ENCODE measurements at places on chromosomes 6 and 20.

DNA sequence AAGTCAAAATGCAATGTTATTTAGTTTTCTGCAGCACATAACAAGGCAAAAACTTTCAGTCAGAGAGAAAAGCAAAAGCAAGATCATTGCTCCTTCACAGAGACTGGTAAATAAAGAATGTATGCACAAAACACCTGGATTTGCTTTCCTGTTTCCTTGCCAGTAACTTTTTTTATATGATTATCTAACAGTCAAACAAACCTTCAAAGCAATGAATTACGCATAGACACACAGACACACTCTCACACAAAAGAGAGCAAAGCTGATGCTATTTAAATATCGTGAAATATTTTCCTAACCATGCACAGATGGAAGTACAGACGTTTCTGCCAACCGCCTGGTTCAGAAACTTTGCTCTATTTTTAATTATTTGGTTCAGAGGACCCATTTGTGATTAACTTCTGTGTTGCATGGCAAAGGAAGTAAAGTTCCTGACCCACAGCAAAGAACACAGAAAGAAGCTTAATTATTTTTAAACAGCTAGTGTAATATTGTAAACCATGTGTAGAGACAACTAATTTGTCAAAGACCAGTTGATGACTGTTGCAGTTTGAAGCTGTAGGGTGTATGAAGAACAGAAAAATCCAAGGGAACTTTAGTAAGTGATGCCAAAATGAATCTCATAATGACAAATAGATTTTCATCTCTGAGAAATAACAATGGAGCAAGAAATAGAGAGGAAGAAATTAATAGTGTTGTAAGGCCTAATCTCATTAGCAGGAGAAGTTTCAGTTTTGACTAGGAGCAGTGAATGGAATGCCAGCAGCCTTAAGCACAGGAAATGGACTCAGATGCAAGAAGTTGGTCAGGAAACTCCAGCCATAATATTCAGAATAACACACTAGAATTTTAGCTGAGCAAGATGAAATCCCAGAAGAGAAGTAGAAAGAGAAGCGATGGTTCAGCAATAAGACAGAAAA, 24.1 kb downstream of the ATXN1 start:
- DNase-seq = no peak

GRCh38 chr6:41427642-41428335, 92.4 kb downstream of the NCR2 start:
- DNase-seq = no peak

DNA sequence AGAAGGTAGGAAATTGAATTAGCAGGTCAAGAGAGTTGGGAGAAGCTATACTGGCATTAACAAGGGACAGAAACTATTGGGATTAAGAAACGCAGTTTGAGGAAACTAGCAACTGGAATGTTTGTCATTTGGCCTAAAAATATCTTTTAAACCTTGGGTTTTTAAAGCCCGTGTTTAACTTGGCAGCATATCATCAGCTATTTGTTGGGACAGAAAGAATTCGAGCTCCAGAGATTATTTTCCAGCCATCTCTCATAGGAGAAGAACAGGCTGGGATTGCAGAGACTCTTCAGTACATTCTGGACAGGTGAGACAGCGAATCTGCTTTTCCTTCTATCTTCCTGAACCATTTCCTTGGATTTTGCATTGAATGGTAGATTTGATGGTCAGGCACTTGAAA, 17.8 kb downstream of the ACTR5 start:
- no peak for DNase-seq

GRCh38 chr20:62576815-62577489, 65.4 kb upstream of the SLCO4A1 start:
- DNase-seq = no peak

GRCh38 chr6:28985462-28986164, 19.5 kb downstream of the ZNF311 start:
- DNase-seq = peak; percentile 67

GRCh38 chr6:12297363-12298016, 7.3 kb downstream of the EDN1 start:
- no peak for DNase-seq

GRCh38 chr20:56205346-56205745, 43.2 kb upstream of the MC3R start:
- no peak for DNase-seq

GRCh38 chr6:161694995-161695394, 421.1 kb upstream of the AGPAT4 start:
- DNase-seq = no peak

DNA sequence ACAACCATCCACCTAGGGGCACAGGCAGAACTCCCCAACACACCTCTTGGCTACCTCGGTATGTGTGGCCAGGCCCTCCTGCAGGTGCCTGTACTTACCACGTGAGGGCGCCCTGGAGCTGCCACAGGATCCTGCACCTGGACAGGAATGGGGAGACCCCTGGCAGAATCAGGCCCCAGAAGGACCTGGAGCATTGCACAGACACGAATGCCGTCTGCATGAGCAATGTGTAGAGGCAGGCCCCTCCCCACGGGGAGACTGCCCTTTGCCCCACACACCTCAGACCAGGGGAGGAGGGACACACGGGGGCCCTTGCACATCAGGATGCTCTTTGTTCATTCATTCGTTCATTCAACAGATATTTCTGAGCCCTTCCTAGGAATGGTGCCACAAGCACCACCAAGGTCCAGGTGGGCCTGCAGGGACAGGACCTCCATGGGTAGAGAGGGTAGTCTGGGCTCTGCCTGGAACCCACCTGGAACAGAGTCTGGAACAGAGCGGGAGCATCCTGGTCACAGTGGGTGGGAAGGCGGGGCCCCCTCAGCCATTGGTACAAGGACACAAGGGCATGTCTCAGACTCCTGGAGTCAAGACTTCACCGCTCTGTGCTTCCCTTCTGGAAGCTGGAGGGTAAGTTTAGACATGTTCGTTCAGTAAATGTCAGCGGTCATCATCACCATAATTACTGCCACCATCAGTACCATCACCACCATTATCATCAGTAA, 32.3 kb downstream of the YTHDF1 start:
- DNase-seq = no peak

- DNase-seq = no peak
Observed at GRCh38 chr6:37864250-37864649, 44.7 kb downstream of the ZFAND3 start.

GRCh38 chr20:32244150-32244823, 33.2 kb upstream of the KIF3B start:
- DNase-seq = no peak

DNA sequence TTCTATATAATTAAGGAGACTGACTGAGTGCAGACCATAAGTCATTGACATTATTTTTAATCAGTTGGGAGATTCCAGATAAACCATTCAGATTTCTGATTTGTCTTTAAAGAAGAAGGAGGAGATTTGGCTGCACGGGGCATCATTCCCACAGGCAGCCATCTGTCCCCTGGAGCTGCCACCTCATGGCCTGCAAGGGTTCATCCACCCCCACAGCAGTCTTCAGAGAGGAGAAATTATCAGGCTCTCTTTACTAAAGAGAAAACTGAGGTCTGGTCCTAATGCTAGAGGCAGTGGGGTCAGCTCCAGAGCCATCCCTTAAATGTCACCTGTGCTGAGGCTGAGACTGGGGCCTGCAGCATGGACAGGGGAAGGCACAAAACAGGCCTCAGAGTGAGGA, 501.3 kb upstream of the SULF2 start:
- DNase-seq = no peak

- peak; percentile 96 for DNase-seq
Observed at GRCh38 chr20:48827855-48828733, at the start of gene PREX1. TSS of gene PREX1 (minus strand) at chr20:48827999. CDS start at chr20:48827860, 139 bp downstream.

DNA sequence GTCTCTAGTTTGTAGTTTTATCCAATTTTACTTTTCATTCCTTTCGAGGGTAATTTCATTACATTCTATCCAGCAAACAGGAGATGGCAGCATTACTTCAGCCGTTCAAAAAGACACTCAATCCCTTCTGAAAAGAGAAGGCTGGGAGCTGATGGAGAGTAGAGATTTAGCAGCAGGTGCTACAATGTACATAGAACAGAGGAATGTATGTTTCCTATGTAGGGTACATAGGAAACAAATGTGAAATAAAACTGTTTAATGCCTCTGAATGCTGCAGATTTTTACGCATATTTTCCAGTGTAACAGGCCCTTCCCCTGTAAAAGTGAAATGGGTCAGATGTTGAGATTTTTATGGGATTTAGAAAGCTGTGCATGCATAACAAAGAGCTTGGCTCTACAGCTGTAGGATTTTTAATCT, 16.0 kb downstream of the RPS12 start:
- peak; percentile 37 for DNase-seq

- no peak for DNase-seq
Observed at GRCh38 chr20:56453352-56453751, 15.1 kb upstream of the RTF2 start.

DNA sequence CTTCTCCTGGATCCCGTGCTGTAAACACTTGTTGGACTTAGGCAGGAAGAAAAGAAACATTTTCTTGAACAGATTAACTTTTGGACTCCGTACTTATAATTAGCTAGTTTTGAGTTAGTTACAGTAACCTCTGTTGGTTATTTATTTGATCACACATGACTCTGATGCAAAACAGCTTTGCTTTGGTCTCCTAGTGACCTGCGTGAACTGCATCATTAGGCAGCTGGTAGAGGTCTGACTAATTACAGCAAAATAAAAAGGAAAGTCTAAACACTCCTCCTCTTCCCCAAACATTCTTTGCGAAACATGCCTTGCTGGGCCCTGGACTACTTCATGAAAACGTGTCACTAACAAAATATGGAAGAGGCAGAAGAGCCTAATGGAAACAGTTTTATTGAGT, 61.1 kb upstream of the ZFP64 start:
- DNase-seq = no peak

GRCh38 chr20:37071481-37071911, 24.3 kb downstream of the RBL1 start:
- no peak for DNase-seq

GRCh38 chr6:119122336-119122735, 43.9 kb upstream of the FAM184A start:
- DNase-seq = no peak

- DNase-seq = no peak
Observed at GRCh38 chr20:64068386-64069208, 5.6 kb downstream of the TCEA2 start.

DNA sequence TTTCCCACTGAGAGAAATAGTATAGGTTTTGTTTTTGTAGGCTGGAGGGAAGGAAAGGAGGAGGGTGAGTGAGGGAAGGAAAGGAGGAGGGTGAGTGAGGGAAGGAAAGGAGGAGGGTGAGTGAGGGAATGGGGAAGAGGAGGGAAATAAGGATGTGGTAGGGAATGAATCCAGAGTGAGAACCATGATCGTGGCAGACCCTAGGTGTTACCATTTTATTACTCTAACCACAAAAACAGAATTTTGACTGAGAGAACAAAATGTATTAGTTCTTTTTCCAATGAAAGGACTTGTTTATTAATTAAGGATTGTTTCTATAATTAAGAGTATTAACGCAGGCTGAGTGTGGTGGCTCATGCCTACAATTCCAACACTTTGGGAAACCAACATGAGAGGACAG, 16.4 kb downstream of the SSR1 start:
- DNase-seq = no peak

GRCh38 chr20:19867074-19867473, 109.0 kb downstream of the RIN2 start:
- DNase-seq = no peak

DNA sequence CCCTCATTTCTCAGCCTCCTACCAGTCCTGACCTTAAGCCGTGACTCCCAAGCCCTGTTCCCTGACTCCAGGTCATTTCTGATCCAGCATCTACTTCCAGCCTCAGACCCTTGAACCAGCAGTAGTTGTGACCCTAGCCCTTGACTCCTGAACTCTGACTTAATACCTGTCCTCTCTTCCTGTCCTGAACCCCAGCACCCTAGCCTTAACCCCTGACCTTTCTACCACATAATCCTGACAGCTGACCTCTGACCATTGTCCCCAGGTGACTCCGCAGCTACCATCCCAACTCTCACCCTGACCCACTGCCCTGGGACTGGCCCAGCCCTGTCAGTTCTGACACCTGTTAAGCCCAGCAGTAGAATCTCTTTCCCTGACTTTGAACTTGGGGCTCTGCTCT, 42.1 kb downstream of the MYH7B start:
- DNase-seq = no peak

DNA sequence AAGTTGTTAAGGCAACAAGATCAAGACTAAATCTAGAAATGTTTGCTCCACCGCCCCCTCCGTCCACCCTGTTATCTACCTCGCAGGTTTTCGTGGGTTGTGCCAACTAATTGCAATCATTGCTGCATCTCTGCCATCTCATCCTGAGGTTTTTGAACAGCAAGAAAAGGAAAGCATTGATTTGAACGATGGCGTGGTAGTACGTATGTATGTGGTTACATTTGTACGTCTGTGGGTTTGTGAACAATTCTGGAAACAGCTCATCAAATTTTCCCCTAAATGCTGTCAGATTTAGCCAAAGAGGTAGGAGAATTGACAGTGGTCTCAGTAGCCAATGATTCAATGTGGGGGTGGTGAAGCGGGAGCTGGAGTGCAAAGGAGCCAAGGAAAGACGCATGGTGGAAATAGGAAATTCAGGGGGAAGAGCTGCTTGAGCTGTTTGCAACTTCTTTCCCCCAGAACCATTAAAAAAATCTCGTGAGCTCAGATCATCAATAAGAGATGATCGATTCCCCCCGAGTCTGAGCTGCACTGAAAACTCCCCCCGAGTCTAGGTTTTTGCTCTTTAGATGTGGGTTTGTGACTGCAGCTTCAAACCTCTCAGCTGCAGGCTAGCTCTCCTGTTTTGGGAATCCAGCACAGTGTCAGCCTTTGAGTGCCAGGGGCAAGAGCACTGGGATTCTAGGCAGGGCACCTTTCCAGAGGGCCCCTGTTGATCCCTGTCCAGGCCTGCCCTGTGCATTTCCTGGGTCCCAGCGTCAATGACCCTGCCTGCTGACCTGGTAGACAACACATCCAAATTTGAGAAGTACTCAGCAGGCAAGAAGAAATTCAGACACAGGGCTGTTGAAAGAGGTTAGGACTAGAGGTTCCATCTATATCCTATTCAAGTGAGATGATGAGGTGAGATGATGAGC, 72.6 kb upstream of the LY86 start:
- DNase-seq = no peak

DNA sequence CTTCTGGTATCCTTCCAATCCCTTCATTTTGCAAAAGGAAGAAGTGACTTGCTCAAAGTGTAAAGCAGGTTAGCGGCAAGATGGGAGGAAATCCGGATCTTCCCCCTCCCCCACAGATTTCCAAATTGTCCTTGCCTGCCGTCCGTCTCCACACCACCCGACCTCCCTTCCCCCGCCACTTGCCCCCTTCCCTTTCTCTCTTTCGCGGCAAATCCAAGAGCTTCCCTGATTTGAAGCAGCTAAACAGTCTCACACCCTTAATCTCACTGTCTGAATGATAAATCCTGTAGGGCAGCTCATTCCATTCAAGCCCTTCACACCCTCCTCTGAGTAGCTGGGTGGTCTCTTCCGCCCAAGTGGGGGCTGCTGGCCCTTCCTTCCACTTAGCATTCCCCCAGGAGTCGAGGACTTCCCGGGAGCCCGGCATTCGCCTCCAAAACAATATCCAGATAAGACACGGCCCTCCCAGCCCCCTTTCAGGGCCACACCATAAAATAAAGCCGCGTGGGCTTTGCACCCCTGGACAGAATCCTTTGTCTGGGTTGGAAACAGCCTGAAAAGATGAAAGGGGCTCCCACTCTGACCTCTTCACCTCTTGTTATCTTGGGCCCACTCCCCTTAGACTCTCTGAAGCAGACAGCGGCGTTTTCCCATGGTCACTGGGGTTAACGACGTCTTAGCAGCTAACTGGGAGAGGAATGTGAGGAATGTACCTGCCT, 44.0 kb upstream of the PIM1 start:
- no peak for DNase-seq
